Germinal center (tissue), 1 donor: ENCODE measurements at places on chromosomes 16 and 17.

DNA sequence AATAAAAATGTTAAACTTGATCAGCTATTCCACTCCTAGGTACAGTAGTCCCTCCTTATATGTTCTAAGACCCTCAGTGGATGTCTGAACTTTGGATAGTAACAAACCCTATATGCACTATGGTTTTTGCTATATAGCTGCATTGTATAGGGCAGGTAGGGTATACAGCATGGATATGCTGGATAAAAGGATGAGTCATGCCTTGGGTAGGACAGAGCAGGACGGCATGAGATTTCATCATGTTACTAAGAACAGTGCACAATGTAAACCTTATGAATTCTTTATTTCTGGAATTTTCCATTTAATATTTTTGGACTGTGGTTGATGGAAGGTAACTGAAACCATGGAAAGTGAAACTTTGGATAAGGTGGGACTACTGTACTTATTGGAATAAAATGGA lies 235.1 kb downstream of the CEP112 start:
- DNase-seq, result no peak

DNA sequence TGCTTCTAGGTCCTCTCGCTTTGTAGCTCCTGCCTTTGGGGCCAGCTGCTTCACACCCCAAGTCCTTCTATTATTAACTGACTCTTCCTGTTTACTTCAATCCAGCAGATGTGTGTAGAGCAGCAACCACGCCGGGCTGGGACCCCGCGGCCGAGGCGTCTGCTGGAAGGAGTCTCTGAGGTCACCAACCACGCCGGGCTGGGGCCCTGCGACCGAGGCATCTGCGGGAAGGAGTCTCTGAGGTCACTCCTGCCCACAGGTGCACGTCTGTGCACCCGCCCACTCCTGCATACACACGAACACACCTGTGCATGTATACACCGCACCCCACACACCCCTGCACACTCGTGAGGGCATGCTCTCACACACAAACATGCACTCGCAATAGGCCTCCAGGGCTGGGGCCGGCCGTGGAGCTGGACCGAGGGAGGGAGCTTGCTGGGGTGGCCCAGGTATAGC lies 7.8 kb upstream of the TEX19 start:
- no peak for DNase-seq

- DNase-seq, result peak; percentile 87
Observed at GRCh38 chr16:81403601-81404391, 40.8 kb upstream of the CMIP start.

- DNase-seq, result no peak
Observed at GRCh38 chr17:82215095-82215971, 2.7 kb upstream of the CCDC57 start.

DNA sequence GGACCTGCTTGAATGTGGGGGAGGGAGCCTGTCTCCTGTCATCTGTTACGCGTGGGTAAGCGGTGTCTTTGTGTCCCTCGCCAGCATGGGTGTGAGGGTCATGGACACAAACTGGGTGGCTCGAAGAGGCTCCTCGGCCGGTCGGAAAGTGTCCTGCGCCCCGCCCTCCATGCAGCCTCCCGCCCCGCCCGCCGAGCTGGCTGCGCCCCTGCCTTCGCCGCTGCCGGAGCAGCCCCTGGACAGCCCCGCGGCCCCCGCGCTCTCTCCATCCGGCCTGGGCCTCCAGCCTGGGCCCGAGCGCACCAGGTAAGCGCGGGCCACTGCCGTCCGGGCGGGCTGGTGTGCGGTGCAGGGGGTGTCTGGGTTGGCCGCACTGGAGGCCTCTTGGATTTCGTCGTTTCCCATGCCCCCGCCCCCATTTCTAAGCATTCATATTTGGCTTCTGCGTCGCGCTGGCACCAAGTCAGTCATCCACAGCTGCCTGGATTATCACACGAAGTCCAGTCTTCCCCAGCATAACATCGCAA lies 43.8 kb downstream of the ELAC2 start:
- DNase-seq, result no peak

GRCh38 chr17:48160177-48161081 lies 52.9 kb downstream of the SNX11 start:
- no peak for DNase-seq

DNA sequence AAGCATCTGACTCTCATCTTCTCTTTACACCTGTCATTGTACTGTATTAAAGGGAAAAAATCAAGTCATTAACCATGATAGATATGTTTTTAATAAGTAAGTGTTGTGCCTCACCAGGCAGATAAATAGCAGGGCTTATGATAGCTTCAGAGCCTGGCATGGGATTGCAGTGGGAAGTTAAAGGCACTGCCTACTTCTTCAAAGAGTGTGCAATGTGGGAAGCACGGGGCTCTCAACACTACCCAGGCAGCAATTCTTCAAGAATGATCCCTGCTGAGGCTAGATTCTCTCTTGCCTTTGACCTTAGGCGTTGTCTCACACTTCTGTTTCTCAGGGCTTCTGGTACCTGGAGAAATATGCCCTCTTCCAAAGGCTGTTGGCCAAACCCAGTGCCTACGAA lies 297.3 kb downstream of the MAF start:
- DNase-seq, result no peak

GRCh38 chr17:3697103-3697476 lies 1.1 kb upstream of the P2RX5 start:
- no peak for DNase-seq

DNA sequence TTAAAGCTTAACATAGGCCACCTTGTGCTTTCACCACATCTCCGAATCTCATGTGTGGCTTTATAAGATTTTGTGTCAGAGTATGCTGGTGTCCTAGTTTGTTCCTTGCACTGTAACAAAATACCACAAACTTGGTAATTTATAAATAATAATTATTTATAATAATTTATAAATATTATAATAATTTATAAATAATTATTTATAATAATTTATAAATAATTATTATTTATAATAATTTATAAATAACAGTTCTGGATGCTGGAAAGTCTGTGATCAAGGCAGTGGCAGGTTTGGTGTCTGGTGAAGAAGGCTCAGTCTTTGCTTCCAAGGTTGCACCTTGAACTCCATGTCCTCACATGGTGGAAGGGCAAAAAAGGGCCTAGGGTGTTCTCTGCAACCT lies 147.7 kb downstream of the BCAS3 start:
- DNase-seq, result no peak

GRCh38 chr17:70521821-70522256 lies 352.5 kb downstream of the KCNJ2 start:
- DNase-seq, result no peak

GRCh38 chr17:14622615-14623101 lies 321.8 kb downstream of the HS3ST3B1 start:
- no peak for DNase-seq
